ENCODE measurements at places on chromosomes 2 and 18.

GRCh38 chr2:235216901-235217300 lies 265.1 kb downstream of the SH3BP4 start:
- H3K4me3 ChIP-seq = no peak overlapping the region
- no peaks in the 10 kb centered on the region for H3K36me3 ChIP-seq
- no peak for DNase-seq
- no peak overlapping the region for H3K27ac ChIP-seq
- H3K4me1 ChIP-seq = no peaks in the 10 kb centered on the region

DNA sequence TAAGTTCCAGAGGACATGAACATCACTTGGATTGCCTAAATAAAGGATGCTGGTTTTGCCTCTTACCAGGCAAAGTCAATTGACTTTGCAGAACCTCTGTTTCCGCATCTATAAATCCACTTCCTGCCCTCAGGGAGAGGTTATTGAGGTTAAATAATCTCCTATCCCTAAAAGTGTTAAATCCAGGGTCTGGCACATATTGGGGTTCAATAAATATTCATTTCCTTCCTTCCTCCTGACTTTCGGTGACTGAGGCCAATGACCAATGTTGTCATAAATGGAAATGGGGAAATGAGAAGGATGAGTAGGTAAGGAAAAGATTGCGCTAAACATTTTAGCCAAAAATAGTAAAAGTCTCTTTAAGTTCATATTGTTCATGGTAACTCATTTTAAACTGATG lies 16.0 kb downstream of the BCL2 start:
- DNase-seq = no peak
- H3K4me3 ChIP-seq = peak overlapping the region; percentile 32
- peak overlapping the region; percentile 81 for H3K27ac ChIP-seq
- H3K36me3 ChIP-seq = peaks cover 10% of the 10 kb centered on the region

- no peak overlapping the region for H3K4me3 ChIP-seq
- no peak for DNase-seq
- H3K4me1 ChIP-seq = no peaks in the 10 kb centered on the region
- no peak overlapping the region for H3K27ac ChIP-seq
Observed at GRCh38 chr2:62032096-62032495, 126.6 kb downstream of the COMMD1 start.

DNA sequence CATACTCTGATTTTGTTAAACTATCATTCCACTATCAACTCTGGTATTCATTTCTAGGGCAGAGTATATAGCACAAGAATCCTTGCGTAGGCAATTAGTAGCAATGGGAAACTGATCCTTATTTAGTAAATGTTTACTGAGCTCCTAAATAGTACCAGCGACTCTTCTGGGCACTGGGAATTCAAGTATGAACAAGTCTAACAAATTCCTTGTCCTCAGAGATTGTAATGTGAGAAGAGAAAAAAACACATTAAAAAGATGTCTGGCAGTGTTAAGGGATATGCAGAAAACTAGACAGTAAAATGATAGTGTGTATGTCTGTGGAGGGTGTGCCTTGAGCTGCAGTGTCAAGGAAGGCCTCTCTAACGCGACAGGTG lies 721 bp downstream of the METTL5 start:
- H3K36me3 ChIP-seq = peaks cover 3% of the 10 kb centered on the region
- DNase-seq = no peak
- peaks cover 84% of the 10 kb centered on the region for H3K4me1 ChIP-seq
- peak overlapping the region; percentile 93 for H3K4me3 ChIP-seq
- H3K27me3 ChIP-seq = peaks cover 10% of the 10 kb centered on the region

DNA sequence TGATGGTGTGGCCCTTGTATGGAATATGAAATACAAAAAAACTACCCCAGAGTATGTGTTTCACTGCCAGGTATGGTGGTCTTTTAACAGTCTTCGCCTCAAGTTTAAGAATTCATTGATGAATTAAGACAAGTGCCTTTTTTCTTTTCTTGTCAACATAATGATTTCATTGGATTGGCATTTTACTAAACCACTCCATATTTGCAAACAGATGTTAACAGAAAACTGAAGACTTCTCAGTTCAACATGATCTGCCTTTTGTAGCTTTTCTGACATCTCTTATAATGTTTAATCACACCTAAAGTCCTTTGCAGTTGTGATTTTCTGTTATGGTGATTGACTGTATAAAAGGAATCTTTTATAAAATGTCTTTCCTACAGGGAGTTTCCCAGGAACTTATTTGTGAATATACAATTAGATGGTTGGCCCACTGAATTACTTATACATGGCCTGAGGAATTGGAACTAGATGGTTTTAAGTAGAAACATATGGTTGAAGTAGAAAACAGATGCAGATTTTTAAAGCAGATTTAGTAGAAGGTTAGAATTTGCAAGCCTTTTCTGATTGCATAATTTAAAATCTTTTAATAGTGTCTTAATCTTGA lies 39.7 kb downstream of the DYNC1I2 start:
- no peak overlapping the region for H3K27ac ChIP-seq
- H3K27me3 ChIP-seq = no peaks in the 10 kb centered on the region
- peaks cover 34% of the 10 kb centered on the region for H3K36me3 ChIP-seq
- H3K4me1 ChIP-seq = no peaks in the 10 kb centered on the region
- H3K4me3 ChIP-seq = no peak overlapping the region
- no peak for DNase-seq

- peaks cover 10% of the 10 kb centered on the region for H3K4me1 ChIP-seq
- no peak overlapping the region for H3K27ac ChIP-seq
- H3K36me3 ChIP-seq = no peaks in the 10 kb centered on the region
- peaks cover 10% of the 10 kb centered on the region for H3K27me3 ChIP-seq
Observed at GRCh38 chr2:119659601-119660342, 19.2 kb upstream of the TMEM177 start.

DNA sequence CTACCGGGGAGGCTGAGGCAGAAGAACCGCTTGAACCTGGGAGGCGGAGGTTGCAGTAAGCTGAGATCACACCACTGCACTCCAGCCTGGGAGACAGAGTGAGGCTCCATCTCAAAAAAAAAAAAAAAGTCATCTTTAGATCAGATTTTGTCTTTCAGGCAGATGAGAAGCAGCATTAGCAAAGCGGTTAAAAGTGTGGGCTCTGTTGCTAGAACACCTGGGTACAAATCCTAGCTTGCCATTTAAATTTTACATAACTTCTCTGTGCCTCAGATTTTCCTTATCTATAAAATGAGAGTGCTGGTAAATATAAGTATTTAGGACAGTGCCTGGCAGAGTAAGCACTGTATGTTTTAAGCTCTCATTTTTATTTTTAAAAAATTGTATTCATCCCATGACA lies 8.2 kb downstream of the CNOT9 start:
- peaks cover 9% of the 10 kb centered on the region for H3K4me1 ChIP-seq
- H3K27ac ChIP-seq = no peak overlapping the region
- H3K4me3 ChIP-seq = no peak overlapping the region

- H3K27me3 ChIP-seq = peaks cover 11% of the 10 kb centered on the region
- H3K36me3 ChIP-seq = no peaks in the 10 kb centered on the region
- H3K27ac ChIP-seq = no peak overlapping the region
- H3K4me3 ChIP-seq = no peak overlapping the region
- no peaks in the 10 kb centered on the region for H3K4me1 ChIP-seq
Observed at GRCh38 chr2:173750353-173750801, 214.8 kb downstream of the SP3 start.

DNA sequence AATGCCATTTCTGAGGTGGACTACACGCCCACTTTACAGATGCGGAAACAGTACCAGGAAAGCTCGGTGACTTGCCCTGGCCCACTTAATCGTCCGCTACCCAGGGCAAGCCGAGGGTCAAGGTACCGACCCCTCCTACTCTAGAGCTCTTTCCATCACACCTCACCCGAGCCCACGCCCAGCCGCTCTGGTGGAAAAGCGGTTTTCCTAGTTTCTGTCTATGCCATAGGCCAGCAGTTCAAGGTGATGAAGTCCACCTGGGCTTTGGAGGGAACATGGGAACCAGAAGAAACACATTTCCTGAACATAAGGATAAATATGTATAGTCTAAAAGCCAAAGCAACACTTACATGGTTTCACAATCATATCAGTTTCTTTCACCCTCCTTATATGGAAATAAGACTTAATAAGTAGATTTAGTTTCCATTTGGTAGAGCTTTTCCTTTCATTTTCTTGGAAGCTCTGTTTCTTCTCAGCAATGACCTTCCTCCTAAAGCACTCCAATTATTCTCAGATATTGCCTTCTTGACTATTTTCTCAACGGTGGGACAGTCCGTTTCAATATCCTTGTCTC lies 567 bp downstream of the VWA3B start:
- H3K27ac ChIP-seq = no peak overlapping the region
- peak overlapping the region; percentile 67 for H3K4me3 ChIP-seq
- H3K27me3 ChIP-seq = peaks cover 15% of the 10 kb centered on the region
- DNase-seq = no peak
- no peaks in the 10 kb centered on the region for H3K36me3 ChIP-seq

DNA sequence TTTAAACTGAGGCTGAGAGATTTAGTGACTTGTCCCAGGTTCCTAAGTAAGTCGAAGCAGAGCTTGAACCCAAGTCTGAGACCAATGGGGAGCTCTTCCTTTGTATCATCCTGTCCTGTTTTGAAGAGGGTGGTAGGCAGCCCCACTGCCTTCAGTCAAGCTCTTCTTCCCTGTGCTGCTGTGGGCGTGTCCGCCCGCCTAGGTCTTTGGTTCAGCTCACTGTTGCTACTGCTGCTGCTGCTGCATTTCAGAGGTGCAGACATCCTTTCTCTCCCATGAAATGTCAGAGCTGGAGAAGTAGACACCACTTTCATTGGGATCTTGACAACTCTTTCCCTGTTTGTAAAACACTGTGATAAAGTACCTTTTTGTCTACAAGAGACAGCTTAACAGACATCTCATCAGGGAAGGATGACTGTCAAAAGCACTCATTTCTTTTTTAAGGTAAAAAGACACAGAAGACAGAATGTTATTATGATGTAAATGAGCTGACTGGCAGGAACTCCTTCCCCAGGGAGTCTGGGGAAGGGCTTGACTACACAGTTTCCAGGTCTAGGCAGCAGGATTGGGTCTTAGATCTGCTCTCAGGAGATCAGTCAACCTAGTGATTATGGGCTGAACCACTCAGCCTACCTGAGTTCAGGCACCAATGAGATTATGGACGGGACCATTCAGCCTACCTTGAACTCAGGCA lies 91.7 kb upstream of the TRIB2 start:
- peaks cover 7% of the 10 kb centered on the region for H3K4me1 ChIP-seq
- DNase-seq = no peak
- peaks cover 2% of the 10 kb centered on the region for H3K27me3 ChIP-seq
- no peak overlapping the region for H3K4me3 ChIP-seq
- no peaks in the 10 kb centered on the region for H3K36me3 ChIP-seq

DNA sequence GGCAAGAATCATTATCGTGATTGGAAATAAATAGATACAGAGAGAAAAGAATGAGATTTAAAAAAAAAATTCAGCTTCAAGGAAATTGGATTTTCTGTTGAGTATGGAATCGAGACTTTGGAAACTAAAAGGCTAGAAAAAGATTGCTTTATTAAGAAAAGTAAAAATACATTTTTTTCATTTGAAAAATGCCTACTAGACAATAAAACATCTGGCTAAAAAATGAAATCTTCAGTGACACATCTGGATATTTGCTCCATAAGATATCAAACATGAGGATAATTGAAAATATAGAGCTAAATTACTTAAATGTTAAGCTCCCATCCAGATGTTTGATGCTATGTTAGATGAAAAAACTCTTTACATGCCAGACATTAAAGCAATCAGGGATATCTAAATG lies 879.5 kb downstream of the TSN start:
- H3K27me3 ChIP-seq = no peaks in the 10 kb centered on the region
- no peak overlapping the region for H3K27ac ChIP-seq
- no peaks in the 10 kb centered on the region for H3K4me1 ChIP-seq
- H3K36me3 ChIP-seq = no peaks in the 10 kb centered on the region
- no peak overlapping the region for H3K4me3 ChIP-seq

DNA sequence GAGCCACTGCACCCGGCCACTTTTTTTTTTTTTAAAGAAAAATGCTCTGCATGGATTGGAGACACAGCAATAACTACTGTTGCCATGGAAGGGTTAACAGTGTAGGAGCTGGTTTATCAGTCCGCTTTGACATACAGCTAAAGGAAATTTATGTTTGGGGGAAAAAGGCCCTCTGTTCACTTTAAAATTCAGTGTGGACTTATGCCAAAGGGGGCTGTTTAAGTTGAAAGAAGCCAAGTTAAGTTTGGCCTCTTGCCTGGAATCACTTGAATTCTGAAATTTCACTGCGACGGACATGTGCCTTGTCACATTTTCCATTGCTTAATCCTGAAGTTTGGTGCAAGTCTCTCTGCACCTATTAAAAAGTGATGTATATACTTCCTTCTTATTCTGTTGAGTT lies 3.1 kb downstream of the KCNE4 start:
- H3K36me3 ChIP-seq = no peaks in the 10 kb centered on the region
- H3K4me1 ChIP-seq = no peaks in the 10 kb centered on the region
- no peak overlapping the region for H3K4me3 ChIP-seq
- DNase-seq = no peak

- H3K27me3 ChIP-seq = peaks cover 6% of the 10 kb centered on the region
- H3K4me3 ChIP-seq = peak overlapping the region; percentile 95
- peaks cover 26% of the 10 kb centered on the region for H3K4me1 ChIP-seq
- peak overlapping the region; percentile 92 for H3K27ac ChIP-seq
Observed at GRCh38 chr2:85560812-85561279, 447 bp downstream of the GGCX start.

GRCh38 chr2:28348921-28349320 lies 43.7 kb upstream of the FOSL2 start:
- no peak for DNase-seq
- H3K27ac ChIP-seq = peak overlapping the region; percentile 94
- H3K4me1 ChIP-seq = peaks cover 36% of the 10 kb centered on the region
- peak overlapping the region; percentile 64 for H3K4me3 ChIP-seq
- no peaks in the 10 kb centered on the region for H3K36me3 ChIP-seq

DNA sequence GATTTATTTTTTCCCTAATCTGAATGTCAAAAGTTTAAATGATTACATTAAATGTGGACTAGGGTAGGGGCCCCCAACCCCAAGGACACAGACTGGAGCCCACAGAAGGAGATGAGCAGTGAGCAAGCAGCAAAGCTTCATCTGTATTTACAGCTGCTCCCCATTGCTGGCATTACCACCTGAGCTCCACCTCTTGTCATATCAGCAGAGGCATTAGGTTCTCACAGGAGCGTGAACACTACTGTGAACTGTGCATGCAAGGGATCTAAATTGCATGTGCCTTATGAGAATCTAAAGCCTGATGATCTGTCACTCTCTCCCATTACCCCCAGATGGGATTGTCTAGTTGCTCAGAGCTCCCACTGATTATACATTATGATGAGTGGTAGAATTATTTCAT lies 3.8 kb downstream of the MOB1A start:
- H3K27me3 ChIP-seq = peaks cover 8% of the 10 kb centered on the region
- peak overlapping the region; percentile 9 for H3K27ac ChIP-seq
- DNase-seq = no peak
- peak overlapping the region; percentile 69 for H3K4me3 ChIP-seq
- H3K36me3 ChIP-seq = peaks cover 6% of the 10 kb centered on the region

- H3K36me3 ChIP-seq = no peaks in the 10 kb centered on the region
- H3K4me3 ChIP-seq = no peak overlapping the region
- H3K4me1 ChIP-seq = peaks cover 2% of the 10 kb centered on the region
- H3K27ac ChIP-seq = no peak overlapping the region
- no peak for DNase-seq
- H3K27me3 ChIP-seq = peaks cover 2% of the 10 kb centered on the region
Observed at GRCh38 chr2:112340475-112341267, 65.3 kb downstream of the ZC3H6 start.

- no peaks in the 10 kb centered on the region for H3K27me3 ChIP-seq
- H3K27ac ChIP-seq = no peak overlapping the region
- no peak overlapping the region for H3K4me3 ChIP-seq
- no peak for DNase-seq
Observed at GRCh38 chr2:234241656-234242458, 191.4 kb downstream of the SPP2 start.

- H3K4me1 ChIP-seq = peaks cover 22% of the 10 kb centered on the region
- H3K36me3 ChIP-seq = no peaks in the 10 kb centered on the region
- DNase-seq = peak; percentile 74
- H3K27ac ChIP-seq = no peak overlapping the region
Observed at GRCh38 chr2:68726608-68727367, 7.8 kb upstream of the ARHGAP25 start.
